ENCODE measurements at places on chromosomes 6 and 20. TPM values are rescaled to one million over a fixed set of nuclear protein-coding genes. Genes with fewer than 3 reads are reported as not detected.

The RIMS4 gene
- 0.04 TPM for polyA plus RNA-seq

The IL20RA gene
- polyA plus RNA-seq, result 91.5 TPM

The GSTA3 gene
- polyA plus RNA-seq, result not detected

The TRIM10 gene
- polyA plus RNA-seq, result not detected

Measured in Purkinje cell (primary cell).